ENCODE measurements at places on chromosomes 16 and 17.

DNA sequence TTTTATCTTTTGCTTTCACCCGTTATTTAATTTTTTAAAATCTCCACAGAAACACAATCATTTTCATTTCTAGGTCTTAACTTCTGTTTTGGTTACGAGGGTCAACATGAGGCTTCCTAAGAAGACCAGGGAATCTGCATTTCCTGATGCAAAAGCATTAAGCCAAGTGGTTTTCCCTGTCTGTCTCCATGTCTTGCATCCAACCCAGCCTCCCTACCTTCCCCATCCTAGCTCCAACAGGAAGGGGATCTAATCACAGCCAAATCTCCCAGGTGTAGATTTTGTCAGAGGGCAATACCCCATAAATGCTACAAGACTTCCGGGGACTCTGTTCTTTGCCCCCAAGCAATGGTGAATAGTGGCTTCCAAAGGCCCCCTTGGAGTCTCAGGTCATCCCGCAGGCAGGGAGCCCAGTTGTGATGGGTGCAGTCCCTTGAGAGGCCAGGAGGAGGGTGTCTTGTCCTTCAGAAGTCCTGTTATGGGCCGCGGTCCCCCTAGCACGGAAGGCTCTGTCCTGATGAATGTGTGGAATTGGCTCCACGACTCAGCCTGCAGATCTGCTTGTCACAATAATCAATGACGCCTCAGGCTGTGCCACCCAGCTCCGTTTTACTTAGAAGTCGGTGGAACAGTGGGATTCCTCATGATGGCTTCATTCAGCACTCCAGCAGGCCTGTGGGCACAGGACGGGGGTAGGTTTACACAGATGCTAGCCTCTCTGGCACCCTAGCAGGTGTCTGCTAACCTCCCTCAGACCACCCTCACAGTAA, 141.1 kb downstream of the RGS9 start:
- peak; percentile 36 for DNase-seq

DNA sequence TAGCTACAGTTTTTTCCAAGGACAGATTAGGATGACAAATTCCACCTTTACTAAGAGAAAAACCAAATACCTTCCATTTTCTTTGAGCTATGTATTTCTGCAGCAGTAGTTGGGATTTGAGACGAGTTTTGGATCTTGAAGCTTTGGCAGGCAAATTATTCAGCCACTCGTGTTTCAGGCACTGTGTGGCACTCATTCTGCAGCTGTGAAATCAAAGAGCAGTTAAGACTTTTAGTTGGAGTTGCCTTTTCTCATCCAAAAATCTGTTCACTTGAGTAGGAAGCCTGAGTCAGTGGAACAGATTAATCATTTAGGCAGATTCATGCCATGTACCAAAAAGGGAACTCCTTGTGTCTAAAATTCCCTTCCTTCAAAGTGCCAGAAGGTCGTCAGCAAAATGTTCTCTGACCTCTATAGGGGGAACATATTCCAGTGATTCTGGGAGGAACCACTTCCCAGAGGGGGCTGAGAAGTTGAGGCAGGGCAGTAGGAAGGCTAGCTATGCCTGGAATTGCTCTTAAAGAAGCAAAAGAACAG, 20.1 kb downstream of the ORC6 start:
- no peak for DNase-seq

- DNase-seq, result no peak
These were observed 498 bp downstream of the PIMREG start for GRCh38 chr17:6444571-6445335.

GRCh38 chr17:48915459-48916282, 7.5 kb downstream of the UBE2Z start:
- no peak for DNase-seq

DNA sequence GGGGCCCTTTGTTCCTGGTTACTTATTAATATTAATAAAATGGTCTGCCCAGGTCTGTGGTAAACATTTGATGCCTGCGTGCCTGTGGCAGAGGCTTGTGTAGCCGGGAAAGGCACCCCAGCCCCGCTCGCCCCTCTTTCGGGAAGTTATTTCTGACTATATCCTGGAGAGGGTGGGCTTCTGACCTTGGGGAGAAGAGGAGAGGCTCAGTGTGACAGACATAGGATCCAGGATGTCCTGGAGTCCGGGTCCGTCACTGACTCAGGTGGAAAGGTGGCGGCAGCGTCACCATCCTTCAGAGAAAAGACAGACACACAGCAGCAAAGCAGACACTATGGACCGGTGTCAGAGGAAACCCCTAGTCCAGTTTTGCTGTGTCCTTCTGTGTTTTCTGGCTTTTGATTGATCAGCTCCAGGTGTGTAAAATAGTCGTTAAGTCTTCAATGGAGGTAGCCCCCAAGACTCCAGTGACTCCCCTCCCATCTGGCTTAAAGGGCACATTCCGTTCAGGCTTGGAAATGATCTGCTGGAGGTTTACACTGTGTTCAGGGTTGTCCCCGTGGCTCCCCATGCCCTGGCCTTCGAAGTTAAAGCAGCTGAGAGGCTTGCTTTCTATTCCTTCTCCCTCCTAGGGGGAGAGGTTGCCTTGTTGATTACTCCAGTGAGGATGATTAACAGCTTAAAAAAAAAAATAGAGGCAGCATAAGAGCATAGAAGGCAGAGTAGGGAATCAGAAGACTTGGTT, 81.6 kb downstream of the CCDC182 start:
- peak; percentile 15 for DNase-seq

DNA sequence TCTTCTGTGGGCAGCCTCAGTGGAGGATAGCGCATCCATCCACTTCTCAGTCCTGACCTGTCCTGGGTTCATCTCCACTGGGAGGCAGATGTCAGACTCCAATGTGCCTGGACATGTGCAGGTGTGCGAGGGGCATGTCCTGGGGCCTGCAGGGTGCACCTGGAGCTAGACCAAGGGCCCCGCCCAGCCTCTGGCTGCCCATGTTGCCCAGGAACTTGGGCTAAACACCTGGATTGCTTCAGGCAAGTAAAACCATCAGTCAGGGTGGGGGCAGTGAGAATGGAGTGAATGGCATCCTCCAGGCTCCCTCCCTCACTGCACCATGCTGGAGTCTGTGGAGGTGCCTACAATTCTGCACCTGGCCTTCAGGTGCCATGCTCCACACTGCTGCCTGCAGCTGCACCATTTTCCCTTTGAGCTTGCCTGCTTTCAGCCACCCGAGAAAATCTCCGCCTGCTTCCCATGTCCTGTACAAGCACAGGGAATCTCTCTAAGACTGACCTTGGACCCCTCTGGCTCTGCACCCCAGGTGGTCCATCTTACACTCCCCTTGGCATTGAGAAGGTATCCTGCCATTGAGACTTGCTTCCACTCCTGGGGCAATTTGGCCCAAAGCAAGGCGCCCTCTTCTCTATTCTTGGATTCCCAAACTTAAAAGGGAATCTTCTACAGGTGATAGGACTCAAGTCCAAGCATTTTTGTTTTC, 2.1 kb upstream of the MFSD6L start:
- DNase-seq, result no peak

Measured in ovary (tissue), 10 donors.